ENCODE measurements at places on chromosomes 5 and 9.

DNA sequence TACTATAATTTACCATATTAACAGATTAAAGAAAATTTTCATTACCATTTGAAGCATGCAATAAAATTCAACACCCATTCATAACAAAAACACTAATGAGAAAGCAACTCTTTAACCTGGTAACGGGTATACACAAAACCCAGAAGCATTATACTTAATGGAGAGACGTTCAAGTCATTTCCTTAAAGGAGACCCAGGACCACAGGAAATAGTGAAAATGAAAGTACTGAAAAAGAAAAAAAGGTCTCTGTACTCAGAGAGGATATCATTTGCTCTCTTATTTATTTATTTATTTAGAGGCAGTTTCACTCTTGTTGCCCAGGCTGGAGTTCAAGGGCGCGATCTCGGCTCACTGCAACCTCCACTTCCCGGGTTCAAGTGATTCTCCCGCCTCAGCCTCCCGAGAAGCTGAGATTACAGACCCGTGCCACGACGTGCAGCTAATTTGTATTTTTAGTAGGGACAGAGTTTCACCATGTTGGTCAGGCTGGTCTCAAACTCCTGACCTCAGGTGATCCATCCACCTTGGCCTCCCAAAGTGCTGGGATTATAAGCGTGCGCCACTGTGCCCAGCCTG lies 61.6 kb downstream of the SETX start:
- DNase-seq: no peak

- DNase-seq: no peak
These were observed 288.3 kb downstream of the SLF1 start for GRCh38 chr5:94906750-94907149.

- DNase-seq: no peak
These were observed 214.6 kb downstream of the PDE4D start for GRCh38 chr5:59678943-59679342.

- DNase-seq: no peak
These were observed 1.1 kb downstream of the CTXN3 start for GRCh38 chr5:127650022-127650421.

- no peak for DNase-seq
These were observed 148.7 kb downstream of the NR3C1 start for GRCh38 chr5:143254819-143255218.

- DNase-seq: no peak
These were observed 1683.2 kb downstream of the MAT2B start for GRCh38 chr5:165188556-165189175.

- DNase-seq: no peak
These were observed 75.9 kb downstream of the TRIO start for GRCh38 chr5:14218897-14219573.
